Chondrocyte (in vitro differentiated cells): ENCODE measurements at places on chromosomes 16 and 17.

GRCh38 chr16:17367036-17367435 is 103.7 kb downstream of the XYLT1 start:
- no peak for DNase-seq

DNA sequence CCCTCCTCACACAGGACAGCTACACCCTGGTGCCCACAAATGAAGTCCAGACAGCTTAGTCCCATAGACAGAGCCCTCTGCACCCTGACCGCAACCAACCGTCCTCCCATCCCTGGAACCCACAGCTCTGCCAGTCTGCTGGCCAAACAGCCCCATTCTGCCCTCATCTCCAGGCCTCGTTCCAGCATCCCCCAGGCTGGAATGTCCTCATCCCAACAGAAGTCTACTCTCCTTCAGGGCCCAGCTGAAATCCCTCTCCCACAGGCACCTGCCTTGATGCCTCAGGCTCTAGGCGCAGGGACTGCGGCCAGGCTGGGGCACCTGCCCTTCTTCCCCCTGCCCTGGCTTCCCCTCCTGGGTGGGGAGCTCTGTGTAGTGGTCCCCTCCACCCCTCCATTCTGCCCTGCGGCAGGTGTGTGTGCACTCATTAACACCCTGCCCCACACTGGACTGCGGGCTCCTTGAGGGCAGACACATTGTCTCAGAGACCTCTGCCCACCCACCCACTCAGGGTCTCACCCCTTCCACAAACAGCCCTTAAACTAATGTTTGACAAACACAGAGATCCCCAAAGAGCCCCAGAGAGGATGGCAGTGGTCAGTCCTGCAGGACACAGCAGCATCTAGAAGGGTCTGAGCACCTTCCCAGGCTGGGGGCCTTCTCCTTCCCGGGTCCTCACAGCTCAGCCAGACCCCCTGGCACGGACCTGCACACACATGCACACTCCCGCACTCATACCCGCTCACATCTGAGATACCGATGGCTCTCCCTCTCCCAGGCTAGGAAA is 820 bp downstream of the GRIN2C start:
- no peak for DNase-seq

DNA sequence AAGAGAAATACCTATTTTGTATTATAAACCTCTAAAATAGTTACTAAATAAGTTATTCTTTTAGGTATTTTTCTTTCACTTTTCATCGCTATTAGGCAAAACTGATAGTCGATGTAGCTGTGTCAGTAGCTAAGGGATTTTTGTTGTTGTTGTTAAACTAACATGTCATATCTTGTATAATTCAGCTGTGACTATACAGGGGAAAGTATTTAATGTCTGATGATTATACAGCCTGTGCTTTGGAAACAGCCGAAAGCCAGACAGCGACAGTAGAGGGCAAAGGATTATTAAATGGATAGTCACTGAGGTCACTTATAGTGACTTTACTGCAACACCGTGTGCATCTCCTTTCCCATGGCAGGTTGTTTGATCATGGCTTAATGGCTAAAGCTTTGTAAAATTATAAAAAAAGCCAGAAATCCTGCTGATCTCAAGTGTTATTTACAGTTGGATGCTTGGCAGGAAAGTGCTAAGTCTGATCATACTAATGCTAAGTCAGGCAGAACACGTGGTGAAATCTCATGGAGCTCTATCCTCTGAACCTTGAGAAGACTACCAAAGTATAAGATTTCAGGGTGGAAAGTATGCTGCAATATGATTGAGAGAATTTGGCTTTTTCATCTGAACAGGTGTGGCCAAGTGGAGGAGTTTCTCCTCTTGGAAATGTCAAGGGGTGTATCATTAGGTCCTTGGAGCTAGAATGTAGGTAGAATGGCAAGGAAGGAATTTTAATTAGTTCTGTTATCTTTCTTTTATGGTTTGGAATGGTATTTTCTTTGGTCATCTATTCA is 88.4 kb downstream of the FTO start:
- DNase-seq, result no peak

- DNase-seq, result no peak
These were observed 3.7 kb upstream of the TACO1 start for GRCh38 chr17:63596856-63597586.

DNA sequence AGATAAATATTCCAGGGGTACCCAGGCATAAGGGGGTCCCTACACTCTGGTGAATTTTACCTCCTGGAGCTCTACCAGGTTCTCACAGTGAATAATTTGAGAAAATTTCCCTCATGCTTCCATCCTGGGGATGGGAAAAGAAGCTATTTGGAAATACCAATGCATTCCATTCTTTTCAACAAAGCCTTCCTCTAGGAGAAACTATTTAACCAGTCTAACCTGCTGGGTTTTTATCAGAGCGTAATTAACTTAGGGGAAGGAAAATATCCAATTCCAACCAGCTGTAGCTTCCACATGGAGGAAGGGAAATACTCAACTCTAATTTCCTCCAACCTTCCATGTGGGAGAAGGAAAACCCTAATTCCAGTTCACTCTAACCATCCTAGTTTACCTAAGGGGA is 17.0 kb downstream of the MFSD6L start:
- no peak for DNase-seq

- DNase-seq, result no peak
These were observed 62.4 kb downstream of the VAT1L start for GRCh38 chr16:77850636-77851333.

DNA sequence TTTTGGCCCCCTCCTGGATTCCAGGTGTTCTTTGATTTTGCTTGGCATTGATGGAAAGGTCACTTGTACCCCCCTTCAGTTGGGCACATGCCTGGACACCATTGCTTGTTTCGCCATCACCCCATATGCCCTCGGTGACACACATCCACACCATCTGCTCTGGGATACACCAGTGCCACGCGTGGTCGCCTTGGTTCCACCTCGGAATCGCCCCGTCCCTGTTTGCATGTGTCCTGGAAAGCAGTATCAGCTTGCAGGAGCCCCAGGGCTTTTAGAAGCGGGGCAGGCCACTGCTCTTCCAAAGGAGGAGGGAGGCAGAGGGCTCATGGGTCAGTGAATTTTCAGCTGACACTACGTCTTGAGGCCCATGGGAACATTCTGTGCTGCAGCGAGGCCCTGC is 607.9 kb downstream of the KCNJ18 start:
- DNase-seq, result peak; percentile 77

DNA sequence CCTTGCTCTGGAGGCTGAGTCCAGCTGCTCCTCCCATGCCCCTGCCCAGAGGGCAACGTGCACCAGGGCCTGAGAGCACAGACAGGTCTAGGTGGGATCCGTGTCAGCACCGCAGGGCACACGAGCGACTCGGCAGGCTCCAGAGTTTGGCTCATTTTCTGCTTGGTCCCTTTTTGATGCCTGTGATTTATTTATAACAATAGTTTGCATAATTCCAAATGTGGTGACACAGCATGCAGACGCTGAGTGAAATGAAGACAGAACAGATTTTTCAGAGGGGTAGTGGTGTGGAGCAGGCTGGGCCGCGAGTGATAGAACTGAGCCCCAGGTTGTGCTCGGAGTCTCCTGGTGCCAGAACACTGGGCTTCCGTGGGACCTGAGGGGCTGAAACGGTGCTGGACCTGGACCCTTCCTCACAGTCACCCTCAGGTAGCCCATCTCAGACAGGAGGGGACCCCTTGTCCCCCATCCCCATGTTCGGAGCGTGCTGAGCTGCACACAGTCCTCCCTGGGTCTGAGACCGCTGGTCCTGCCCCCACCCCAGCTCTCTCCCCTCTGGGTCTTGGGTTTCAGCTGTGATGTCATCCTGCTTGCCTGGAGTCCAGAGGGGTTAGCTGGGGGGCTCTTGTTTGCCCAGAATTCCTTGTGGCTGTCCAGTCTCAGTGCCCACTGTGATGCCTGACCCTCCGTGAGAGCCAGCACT is 95.9 kb downstream of the METRNL start:
- DNase-seq, result peak; percentile 63

- no peak for DNase-seq
These were observed 3.6 kb downstream of the ALKBH5 start for GRCh38 chr17:18187226-18187625.

DNA sequence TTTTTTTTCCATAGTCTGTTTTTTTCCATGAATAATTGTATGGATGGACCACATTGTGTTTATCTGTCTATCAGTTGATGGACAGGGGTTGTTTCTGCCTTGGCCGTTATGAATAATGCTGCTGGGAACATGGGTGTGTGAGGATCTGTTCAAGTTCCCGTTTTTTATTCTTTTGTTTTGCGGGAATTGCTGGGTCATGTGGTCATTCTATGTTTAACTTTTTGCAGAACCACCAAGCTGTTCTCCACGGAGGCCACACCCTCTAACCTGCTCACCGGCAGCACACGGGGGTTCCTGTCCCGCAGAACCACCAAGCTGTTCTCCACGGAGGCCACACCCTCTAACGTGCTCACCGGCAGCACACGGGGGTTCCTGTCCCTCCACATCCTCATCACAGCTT is 5.9 kb upstream of the MSLN start:
- DNase-seq, result no peak

GRCh38 chr16:66925322-66925840 is at the start of gene RRAD:
RRAD (minus strand) TSS chr16:66925535; CDS start chr16:66925179, 356 bp downstream.
- DNase-seq, result peak; percentile 79

GRCh38 chr17:1022278-1023024 is 25.5 kb downstream of the TIMM22 start:
- no peak for DNase-seq

- DNase-seq, result no peak
These were observed 588.6 kb upstream of the KIF2B start for GRCh38 chr17:53234138-53234537.

DNA sequence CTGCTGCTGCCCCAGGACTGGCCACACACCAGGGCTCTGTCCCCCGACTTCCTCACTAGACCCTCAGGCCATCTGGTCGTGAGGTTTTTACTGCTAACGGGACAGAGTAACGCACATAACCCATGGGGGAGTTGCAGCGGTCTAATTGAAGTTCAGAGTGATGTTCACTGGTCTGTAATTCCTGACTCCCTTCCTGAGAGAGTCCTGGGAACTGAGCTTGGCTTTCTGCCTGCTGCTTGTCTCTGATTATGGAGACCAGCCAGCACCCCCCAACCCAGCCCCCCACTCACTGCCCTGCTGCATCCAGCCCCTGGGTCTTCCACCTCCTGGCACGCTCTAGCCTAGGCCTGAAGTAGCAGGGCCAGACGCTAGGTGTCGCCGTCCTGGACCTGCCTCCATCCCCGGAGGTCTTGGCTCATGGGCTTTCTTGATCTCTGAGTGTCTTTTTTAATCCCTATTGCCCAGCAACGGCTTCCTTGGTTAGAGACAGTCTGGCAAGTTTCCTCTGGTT is 192.9 kb downstream of the CCDC182 start:
- no peak for DNase-seq

DNA sequence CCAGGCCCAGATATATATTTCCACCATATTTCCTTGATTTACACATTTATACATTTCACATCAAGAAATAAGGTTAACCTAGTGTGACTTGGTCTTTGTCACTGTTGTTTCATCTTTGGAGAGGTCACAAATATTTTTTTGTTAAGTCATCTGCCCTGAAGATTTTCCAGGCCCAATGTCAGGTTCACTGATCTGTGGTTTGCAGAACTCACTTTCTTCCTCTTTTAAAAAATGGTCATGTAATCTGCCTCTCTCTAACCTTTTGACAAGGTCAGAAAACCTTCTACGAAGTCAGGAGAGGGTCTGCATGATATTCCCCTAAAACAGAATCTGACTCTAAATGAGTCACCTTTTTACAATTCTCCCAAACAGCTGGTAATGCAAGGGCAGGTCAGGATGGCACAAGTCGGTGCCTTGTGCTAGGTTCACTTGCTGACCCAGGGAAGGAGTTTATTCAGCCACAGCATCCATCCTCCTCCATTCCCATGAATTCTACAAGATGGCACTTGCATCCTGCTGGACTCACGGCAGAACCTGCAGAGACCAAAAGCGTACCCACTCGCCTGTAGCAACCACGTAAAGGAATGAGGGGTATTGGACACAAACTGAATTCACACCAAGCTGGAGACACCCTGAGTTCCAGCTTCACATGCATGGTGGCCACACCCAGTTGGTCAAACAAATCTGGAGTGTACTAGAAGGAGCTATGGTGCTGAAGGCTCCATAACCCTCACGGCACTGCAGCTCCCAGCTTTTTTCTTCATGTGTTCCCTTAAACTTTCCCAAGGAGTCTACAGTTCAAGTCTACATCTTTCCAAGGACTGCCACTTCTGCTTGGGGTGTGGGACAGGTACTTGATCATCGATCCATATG is 1.6 kb upstream of the KIAA0513 start:
- DNase-seq, result no peak
